Stimulated activated CD8-positive, alpha-beta memory T cell treated with anti-CD3 and anti-CD28 coated beads, Interleukin-2, amount 100 ng/mL, for 1 hour (primary cell): ENCODE measurements at places on chromosomes 11 and 22.
A peak's percentile ranks its signal among the peaks of the same experiment; 100 is the strongest.

DNA sequence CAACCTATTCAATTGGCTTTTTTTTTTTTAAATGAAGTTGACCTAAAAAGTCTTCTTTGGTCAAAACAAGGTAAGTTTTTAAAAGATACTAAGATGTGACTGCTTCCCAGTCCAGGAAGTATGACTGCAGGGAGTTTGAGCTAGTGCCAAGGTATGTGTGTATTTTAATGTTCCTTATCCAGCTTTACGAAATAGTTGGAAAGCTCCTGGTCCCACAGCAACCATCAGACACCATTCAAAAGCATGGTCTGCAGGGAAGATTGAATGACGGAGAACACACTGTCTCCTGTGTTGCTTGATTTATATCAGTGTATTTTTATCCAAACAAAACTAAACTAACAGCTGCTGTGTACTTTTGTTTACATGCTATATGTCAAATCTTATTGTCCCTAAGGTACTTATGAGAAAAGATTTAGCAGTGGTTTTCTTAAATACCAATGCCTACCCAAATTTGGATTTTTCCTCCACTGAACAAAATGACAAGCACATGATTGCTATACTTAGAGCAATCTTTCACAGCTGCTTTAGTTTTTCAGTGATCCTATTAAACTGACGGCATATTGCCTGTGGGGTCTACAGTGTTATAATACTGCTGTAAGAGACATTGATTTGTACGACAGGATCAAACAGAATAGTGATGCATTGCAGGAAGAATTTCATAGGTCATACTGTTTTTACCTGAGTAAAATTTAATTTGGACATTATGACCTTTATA lies 122.9 kb downstream of the DCDC1 start:
- no peak for DNase-seq

DNA sequence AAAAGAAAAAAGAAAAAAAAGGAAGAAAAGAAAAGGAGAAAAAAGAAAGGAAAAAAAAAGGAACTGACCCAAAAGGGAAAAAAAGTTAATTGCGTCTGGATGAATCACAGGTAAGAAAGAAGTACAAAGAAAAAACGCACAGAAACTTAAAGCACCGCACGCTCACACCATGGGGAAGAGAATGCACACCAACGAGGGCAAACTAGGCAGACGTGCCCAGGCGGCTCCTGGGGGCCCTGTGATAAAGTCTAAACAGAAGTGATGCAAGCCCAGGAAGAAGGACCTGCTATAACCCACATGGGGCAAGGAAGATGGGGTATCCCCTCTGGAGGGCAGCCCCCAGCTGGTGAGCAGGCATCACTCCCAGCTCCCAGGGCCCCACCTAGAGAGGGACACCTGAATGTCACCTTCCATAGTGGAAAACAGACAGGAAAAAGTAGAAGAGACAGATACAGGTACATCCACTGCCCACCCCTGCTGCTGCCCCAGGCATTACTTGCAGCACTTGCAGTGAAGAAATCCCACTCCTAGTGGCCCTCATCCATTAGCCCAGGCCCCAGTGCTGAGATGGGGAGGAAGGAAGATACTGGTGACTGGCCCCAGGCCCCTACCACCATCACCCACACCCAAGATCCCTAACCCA lies 28.9 kb downstream of the NAP1L4 start:
- no peak for DNase-seq

- peak; percentile 73 for DNase-seq
These were observed 17.0 kb upstream of the IL2RB start for GRCh38 chr22:37166675-37167066.

- no peak for DNase-seq
These were observed 1.1 kb downstream of the TTLL12 start for GRCh38 chr22:43185860-43186261.

DNA sequence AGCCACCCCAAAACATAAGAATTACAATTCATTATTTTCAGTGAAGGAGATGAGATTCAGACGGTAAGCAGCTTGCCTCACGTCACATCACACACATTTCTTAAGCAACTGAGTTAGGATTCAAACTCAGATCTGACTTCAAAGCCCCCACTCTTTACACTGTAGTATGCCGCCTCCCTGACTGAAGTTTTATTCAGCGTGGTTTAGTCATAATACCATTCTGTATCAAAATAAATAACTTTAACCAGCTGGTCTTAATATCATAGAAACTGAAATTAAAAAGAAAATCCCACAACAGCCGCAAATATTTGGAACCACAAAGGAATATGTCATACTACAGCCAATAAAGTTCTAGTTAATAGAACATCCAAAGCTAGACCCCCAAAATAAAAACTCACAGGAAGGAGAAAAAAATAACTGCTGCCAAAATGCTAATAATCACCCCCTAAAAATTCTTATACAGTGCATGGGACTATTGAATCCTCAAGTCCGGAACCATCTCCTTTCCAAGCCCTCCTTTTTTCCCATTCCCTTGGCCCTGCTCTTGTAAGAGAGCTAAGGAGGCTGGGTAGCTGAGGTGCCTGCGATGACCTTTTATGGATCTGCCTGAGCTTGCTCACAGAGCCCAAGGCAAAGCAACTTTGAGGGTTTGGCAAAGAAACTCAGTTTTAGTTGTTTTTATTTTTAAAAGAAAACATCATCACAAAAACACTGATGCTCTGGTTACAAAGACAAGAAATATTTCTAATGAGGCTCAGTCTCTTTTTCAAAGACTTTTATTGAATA lies 334.5 kb downstream of the TTC28 start:
- no peak for DNase-seq

DNA sequence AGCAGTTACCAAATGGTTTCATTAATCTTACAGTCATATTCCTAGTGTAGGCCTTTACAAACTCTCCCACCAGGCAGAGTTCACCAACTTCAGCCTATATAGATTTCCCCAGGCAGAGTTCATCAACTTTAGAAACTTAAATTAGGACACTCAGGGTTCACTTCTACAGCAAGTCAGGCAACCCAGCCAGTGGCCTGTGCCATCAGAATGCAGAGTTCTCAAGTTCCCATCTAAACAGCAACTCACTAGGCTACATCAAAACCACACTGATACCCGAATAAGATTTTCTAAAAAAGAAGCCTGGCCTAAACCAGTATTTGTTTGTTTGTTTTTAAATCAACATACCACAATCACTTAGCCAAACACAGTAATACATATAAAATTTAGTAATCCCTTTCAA lies 33.7 kb downstream of the PICALM start:
- DNase-seq, result no peak

DNA sequence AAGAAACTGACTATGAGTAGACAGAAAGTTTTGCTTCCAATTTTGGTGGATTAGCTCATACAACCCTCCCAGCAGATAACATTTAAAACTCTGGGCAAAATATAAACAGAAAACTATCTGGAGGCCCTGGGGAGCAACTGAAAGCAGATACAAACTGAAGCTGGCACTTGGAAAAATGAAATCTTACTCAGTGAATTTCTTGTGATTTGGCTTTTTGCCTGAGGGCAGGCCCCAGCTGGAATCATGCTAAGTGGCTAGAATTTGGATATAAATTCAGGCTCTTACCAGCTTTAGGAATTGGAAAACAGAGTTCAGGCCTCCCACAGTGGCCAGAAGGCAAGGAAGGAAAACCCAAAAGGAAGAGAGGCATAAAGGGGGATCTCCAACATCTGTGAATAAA lies 85.8 kb downstream of the EFCAB6 start:
- DNase-seq, result no peak

GRCh38 chr11:110028921-110029320 lies 64.3 kb upstream of the ZC3H12C start:
- no peak for DNase-seq

DNA sequence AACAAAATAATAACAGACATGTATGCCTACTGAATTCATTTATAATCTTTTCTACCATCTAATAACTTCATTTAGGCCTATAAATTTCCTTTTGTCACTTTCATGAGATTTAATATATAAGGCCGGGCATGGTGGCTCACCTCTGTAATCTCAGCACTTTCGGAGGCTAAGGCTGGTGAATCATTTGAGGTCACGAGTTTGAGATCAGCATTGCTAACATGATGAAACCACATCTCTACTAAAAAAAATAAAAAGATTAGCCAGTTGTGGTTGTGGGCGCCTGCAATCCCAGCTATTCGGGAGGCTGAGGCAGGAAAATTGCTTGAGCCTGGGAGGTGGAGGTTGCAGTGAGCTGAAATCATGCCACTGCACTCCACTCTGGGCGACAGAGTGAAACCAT lies 14.2 kb upstream of the NTM start:
- no peak for DNase-seq

GRCh38 chr22:22228421-22228820 lies 16.2 kb upstream of the VPREB1 start:
- DNase-seq, result no peak

- no peak for DNase-seq
These were observed 3.4 kb downstream of the PARVA start for GRCh38 chr11:12380565-12381325.
